ENCODE measurements at places on chromosomes 2 and 18.

DNA sequence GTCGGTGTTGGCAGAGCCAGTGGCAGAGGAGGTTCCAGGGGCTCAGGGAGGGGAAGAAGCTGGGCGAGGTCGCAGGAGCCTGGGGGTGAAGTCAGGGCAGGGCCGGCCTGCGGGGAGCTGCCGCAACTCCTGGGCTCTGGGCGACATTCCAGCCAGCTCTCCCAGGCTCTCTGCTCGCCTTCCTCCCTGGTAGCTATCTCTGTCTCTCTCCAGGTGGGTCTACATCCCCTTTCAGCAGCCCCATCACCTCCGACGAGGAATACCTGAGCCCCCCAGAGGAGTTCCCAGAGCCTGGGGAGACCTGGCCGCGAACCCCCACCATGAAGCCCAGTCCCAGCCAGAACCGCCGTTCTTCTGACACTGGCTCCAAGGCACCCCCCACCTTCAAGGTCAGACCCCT, 27.0 kb downstream of the SPEG start:
- no peak for DNase-seq

DNA sequence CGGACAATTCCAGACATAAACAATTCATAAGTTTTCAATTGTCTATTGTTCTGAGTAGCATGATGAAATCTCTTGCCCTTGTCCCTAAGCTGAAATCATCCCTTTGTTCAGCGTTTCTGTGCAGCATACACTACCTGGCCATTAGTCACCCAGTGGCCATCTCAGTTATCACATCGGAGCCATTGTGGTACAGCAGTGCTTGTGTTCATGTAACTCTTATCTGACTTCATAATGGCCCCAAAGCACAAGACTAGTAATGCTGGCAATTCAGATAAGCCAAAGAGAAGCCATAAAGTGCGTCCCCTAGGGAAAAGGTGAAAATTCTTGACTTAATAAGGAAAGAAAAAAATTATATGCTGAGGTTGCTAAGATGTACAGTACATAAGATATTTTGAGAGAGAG, 127.2 kb downstream of the FHOD3 start:
- no peak for DNase-seq

DNA sequence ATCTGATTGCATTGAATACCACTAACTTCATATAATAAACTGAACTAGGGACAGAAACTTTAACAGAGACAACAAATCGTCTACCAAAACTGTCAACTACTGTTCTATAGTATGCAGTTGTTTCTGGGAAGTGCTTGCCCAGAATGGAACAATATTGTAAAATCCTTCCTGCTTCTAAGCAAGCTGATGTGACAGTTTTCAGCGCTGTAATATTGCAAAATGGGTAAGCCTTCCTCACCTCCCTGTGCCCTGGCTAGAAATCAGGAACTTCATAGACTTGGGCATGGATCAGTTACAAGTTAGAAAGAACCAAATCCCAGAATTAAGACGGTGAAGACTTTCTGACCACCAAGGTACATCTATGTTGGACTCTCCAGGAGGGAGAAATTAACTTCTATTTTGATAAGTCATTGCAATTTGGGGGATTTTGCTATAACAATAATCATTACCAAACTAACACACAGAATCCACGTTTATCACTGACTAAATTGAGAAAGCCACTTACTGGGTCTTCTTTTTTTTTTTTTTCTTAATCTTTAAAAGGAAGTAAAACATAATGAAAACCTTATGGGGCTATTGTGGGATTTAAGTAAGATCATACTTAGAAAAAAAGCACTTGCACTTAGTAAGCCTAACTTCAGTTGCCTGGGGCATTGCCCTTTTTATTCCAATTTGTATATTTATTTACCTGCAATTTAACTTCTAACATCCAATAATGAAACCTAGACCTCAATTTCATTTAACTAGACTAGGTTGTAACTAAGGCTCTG, 261.5 kb downstream of the TRIB2 start:
- no peak for DNase-seq

GRCh38 chr2:38076152-38076709, 280 bp upstream of the CYP1B1 start:
- peak; percentile 16 for DNase-seq

DNA sequence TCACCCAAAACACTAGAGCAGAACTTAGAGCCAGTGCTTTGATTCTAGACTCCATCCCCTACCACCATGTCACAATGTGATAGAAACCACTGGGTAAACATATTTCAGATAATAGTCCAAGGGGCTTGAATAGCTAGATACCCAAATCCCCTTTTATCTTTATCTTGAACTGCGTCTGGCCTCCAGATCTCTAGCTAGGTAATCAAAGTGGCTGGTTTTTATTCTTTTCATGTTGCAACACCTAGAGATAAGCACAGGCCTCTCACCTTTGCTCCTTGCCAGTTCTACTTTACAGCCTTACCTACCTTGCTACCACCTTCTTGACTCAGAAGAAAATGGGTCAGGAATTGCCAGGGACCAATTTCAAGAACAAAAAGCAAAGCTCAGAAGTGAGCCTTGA, 171.2 kb downstream of the C1D start:
- no peak for DNase-seq

GRCh38 chr2:181314551-181314950, 142.6 kb upstream of the ITGA4 start:
- no peak for DNase-seq

DNA sequence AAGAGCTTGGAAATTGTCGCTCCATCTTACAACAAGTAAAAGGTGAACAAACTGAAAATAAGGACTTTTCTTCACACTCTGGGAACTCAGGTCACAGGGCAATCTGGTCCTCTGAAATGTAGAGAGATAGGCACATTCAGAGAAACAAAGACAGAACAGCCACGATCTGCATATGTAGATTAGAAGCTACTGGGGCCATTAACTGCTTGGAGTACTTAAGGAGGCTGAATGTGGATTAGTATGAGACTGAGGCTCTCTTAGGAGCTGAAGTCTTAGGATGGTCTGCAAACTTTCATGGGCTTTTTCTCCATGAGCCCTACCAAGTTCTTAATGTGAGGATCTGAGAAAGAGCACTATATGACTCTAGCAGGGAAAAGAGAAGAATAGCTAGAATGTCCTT, 265.3 kb upstream of the NXPH2 start:
- DNase-seq: no peak

DNA sequence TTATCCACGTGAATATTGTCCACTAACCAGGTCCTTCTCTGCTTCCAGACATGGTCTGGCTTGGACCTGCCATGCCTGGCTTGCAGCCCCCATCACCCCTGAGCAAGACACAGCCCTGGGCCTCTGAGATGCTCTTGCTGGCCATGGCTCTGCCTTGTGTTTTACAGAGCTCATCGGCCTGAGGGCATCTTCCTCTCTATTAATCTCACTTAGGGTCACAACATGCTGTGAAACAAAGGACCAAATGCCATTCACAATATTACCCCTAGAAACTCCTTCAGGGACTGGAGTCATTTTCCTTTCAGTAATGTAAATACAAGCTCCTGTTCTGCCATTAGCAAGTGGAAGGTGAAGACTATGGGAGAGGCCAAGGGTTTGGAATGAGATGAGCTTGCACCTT, 6.8 kb upstream of the TPO start:
- no peak for DNase-seq

DNA sequence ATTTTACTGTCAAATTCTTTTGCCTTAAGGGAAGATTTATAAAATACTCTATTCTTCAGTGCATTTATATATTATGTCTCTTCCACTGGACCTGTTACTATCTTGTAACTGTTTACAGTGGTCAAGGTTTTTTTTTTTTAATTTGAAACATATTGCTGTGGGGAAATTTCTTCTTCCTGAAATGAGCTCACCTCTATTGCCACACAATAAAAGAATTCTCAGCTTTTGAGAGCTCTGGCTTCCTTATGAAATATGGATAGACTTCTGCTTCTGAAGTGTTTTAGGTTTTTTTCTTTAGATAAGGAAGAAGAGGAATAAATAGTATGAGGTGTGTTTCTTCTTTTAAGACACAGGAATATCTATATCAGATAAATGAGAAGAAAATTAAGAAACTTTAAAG, 7.7 kb downstream of the VRK2 start:
- DNase-seq: no peak

- no peak for DNase-seq
These were observed 253.4 kb downstream of the CLIP4 start for GRCh38 chr2:29368659-29369040.

GRCh38 chr2:107932488-107932887, 53.8 kb upstream of the SLC5A7 start:
- no peak for DNase-seq

DNA sequence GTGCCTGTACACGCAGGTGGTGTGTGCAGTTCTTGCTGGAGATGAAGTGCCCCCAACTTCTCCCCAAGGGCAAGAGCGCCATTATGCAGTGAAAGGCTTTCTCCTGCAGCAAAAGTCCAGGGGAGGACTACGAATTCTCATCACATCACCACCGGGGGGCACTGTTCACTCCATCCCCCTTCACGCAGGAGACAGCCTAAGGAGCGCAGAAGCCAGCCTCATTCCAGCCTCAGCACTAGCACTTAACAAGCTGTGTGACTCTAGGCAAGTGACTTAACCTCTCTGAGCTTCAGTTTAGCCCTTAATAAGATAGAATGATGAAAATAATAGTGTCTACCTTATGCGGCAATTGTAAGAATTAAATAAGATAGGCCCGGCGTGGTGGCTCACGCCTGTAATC, 32.3 kb downstream of the DNMT3A start:
- DNase-seq: peak; percentile 47

DNA sequence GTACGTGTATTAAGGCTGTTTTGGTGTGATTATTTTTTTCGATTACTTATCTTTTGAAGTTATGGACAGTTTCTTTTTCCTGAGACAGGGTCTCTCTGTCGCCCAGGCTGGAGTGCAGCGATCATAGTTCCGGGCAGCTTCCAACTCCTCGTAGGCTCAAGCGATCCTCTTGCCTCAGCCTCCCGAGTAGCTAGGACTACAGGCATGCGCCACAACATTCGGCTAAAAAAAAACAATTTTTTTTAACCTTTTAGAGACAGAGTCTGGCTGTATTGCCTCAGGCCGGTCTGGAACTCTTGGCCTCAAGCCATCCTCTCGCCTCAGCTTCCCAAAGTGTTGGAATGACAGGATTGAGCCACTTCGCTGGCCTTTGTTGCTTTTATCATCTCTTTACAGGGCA, 945 bp downstream of the HAT1 start:
- no peak for DNase-seq

DNA sequence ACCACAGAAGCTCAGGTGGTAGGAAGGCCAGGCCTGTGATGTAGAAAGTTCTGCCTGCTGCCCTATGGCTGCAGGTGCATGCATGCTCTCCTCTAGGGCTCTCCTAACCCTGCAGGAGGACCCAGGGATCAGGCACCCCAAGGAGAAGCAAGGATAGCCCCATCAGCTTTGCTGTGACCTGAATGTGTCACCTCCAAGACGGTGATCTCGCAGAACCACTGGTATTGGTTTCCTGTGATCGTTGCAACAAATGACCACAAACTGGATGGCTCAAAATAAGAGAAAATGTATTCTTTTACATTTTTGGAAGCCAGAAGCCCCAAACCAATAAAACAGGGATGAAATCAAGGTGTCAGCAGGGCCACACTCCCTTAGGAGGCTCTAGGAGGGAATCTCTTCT, 327.3 kb downstream of the BCL11A start:
- no peak for DNase-seq

DNA sequence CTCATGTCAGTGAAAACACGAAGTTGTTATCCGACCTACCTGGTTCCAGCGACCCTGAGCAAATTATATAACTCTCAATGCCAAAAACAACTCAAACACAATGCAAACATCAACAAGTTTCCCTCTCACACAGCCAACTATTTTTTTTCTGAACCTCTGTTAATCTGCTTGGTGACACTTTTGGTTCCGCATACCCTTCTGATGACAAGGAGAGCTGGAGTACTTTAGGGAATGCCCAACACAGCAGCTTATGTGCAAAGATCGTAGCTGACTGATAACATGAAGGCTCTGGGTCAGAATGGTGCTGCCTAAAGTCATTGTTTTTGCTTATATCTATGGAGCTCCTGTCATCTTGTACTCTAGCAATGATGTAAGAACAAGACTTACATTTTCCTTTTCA, 72.7 kb upstream of the CCDC68 start:
- DNase-seq: no peak

DNA sequence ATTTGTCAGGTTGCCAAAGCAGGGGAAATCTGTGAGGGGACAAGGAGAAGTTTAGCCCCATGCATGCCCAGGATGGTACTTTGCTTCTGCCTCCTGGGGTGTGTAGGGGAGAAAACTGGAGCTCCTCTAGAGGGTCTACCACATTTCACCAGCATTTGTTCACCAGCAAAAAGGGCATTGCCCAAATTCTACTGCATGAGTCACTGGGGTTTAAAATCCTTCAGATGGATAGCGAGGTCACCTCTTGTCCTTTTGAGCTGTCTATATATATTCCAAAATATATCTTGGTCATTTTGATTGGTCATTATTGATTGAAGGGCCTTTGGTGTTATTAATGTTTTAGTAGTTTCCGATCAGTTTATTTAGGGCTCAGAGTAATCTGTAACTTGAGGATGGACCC, 18.7 kb downstream of the FHOD3 start:
- DNase-seq: no peak

DNA sequence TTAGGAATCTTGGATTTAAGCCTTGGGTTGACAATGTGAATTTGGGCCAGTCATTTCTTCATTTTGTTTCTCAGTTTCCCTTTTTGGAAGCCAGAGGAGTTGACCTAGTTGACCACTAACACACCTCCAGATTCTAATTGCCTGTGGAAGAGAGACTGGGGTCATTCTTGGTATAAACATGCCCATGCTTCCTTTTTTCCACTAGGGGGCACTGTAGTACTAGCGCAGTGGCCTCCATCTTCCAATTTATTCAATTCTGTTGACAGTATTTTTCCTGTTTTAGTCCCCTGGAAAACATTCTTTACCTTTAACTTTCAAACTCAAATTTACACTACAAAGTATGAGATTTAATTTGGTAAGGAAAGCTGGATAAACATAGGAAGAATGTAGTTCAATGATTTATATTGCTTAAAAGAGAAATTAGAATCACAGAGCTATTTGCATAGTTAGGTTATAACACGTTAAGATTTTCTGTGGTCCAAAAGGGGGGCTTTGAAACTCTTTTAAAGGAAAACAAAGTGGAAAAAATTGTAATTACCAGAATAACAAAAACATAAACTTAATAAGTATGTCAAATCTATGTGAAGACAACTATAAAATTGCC, 57.5 kb upstream of the AGPS start:
- no peak for DNase-seq

Measured in stimulated activated CD4-positive, alpha-beta T cell treated with anti-CD3 and anti-CD28 coated beads, TNF-alpha, amount 100 ng/mL, for 1 hour (primary cell).